ENCODE measurements at places on chromosomes 2 and 18.

DNA sequence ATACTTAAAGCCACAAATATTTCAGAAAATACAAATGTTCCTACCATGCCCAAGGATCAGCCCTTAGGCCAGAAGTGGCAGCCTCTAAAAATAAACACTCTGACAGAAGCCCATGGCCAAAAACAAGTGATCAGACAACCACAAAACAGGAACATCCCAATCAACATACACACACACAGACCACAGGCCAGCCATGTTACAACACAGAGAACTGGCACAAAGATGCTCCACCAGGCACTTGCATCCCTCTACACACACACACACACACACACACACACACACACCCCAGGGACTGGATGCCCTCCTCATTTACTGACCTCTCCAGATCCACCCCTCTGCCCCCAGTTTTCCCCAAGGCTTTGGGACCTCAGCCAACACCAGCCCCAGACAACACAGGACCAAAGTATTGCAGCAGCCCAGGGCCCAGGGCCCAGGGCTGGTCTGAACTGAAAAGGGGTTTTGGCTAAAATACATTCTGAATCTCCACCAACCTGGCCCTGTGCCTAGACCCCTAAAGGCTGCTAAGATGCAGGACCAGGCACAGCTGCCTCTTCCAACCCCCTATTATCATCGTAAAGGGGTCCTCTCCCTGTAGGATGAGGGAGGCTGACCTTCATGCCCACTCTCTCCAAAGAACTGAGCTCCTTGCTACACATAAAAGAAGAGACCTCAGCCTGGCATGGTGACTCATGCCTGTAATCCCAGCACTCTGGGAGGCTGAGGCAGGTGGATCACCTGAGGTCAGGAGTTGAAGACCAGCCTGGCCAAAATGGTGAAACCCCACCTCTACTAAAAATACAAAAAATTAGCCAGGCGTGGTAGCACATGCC is 151.4 kb downstream of the TNS1 start:
- no peak for DNase-seq

GRCh38 chr2:25714740-25715139 is 41.4 kb upstream of the DTNB start:
- no peak for DNase-seq

- no peak for DNase-seq
Observed at GRCh38 chr18:8516371-8517250, 92.6 kb upstream of the RAB12 start.

DNA sequence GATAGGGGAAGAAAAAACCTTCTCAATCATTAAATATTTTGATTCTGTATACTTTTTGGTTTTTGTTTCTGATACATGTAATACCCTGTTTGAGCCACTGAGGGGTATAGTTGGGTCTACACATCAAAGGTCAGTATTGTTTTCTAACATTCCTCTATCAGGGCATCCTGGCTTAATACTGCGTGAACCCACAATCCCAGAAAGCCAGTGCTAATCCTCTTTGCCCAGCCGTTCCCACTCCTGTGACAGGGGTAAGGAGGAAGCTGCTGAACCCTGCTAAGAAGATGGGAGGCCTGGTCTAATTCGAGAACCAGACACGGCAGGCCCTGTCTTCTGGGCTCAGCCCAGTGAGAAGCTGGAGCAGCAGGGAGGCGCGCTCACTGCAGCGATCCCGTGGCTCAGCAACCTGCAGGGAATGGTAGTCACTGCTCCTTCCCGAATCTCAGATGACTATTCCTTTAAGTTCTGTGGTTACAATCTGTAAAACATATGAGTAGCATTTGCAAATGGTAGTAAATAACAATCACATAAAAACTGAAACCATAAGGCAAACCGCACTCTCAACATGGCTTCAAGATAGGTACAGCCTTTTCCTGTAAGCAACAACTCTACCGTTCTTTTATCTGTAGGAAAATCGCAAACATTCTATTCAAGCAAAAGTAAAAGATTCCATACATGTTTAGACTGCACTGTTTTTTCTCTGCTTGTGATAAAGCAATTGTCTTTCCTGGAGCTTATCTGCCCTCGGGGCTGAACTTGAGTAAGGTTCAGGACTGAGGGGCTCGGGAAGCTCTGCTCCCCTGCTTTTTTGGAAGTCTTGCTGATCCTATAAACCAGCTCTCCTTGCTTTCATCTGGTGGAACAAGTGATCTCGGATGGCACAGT is 87.0 kb downstream of the EPB41L3 start:
- no peak for DNase-seq

- DNase-seq: no peak
Observed at GRCh38 chr2:54591551-54591950, 131.9 kb upstream of the EML6 start.

DNA sequence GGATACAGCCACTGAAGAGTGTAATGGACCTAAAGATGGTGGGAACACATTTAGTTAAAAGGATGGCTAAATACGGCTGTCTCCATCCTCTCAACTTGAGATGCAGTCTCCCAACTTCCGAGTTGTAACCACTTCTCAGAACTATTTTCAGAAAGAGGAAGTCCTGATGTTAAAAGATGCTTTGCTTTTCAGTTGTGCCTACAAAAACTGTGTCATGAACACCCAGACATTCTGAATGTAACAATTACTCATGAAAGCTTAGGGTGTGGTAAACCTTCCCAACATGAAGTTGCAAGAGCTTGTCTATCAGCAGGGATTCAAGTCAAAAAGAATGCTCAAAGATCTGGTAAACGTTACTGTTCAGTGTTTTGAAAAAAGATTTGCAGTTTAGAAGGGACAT is 147.9 kb downstream of the DOCK10 start:
- DNase-seq: no peak

GRCh38 chr2:30164131-30164925 is 17.5 kb downstream of the YPEL5 start:
- no peak for DNase-seq

DNA sequence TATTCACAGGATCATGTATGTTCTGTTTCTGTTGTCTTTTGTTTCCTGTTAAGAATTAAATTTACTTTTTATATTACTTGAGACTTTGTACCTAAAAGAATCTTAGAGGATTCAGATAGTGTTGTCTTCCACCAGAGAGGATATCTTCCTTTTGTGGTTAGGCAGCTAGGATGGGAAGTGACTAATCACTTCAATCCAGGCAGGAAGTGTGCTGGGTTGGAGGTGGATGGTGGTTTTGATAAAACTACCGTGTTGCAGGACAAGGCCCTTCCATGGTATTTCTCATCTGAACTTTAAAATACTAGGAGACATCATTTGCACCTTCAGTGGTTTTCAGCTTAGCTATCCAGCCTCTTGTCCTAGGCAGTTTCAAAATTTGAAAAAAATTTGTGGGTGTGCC is 728.6 kb upstream of the CDH2 start:
- no peak for DNase-seq

DNA sequence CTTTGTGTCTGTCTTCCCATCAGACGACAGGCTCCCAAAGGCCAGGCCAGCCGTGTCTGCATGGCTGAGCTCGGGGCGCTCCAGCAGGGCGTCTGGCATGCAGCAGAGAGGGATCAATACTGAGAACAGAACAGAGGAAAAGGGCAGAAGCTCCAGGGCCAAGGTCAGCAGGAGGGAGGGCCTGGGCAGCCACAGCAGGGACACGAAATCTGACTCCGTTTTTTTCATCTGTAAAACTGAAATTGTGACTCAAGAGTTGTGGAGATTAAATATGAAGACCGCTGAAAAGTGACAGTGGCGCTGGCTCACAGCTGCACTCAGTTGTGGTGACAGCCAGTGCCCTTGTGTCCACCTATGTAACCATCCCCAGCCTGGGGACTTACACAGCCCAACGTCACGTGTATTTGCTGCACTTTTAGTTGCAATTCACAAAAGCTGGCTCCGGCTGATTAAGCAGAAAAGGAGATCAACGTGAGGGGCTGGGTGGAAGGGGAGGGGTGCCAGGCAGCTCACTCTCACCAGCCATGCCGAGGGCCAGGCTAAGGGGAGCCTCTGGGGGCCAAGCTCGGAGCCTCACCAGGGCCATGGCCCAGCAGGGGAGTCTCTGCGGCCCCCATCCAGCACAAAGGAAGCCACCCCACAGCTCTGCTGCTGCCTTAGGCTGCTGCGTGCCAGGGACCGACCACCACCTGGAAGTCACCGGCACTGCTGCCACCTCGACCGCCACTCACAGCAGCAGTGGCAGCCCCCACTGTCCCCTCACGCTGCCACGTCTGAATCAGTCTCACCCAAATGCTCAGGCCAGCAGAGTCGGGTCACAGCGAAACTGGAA is 74.7 kb downstream of the EIPR1 start:
- no peak for DNase-seq

DNA sequence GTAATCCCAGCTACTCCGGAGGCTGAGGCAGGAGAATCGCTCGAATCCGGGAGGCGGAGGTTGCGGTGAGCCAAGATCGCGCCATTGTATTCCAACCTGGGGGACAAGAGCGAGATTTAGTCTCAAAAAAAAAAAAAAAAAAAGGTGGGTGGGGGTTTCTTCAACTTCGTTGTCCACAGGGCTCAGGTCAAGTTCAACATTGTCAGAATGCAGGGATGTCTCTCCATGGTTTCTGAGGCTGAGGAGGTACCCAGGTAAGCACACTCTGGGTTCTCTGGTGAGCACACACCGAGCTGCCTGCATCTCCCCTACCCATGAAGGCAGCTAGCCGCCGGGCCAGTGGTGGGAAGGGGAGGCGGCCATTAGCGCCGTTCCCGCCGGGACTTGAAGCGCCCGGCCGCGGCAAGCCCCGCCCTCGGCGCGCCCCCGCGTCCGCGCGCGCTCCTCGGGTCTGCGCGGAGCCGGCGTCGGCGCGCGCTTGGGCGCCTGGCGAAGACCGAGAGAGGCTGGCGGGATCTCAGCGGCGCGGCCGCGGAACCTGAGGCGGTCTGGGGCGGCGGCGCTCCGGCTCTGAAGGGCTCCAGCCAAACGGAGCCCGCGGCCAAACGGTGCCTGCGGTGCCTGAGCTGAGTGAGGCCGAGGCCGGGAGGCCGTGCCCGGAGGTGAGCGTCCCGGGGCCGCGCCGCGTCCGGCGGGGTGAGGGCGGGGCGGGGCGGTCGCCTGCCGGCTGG is at the start of gene UBXN2A:
TSS of gene UBXN2A (plus strand) at position 477 of the 731 bp plus-strand sequence. CDS start 17,852 bp downstream, outside the sequence.
- DNase-seq: peak; percentile 78

DNA sequence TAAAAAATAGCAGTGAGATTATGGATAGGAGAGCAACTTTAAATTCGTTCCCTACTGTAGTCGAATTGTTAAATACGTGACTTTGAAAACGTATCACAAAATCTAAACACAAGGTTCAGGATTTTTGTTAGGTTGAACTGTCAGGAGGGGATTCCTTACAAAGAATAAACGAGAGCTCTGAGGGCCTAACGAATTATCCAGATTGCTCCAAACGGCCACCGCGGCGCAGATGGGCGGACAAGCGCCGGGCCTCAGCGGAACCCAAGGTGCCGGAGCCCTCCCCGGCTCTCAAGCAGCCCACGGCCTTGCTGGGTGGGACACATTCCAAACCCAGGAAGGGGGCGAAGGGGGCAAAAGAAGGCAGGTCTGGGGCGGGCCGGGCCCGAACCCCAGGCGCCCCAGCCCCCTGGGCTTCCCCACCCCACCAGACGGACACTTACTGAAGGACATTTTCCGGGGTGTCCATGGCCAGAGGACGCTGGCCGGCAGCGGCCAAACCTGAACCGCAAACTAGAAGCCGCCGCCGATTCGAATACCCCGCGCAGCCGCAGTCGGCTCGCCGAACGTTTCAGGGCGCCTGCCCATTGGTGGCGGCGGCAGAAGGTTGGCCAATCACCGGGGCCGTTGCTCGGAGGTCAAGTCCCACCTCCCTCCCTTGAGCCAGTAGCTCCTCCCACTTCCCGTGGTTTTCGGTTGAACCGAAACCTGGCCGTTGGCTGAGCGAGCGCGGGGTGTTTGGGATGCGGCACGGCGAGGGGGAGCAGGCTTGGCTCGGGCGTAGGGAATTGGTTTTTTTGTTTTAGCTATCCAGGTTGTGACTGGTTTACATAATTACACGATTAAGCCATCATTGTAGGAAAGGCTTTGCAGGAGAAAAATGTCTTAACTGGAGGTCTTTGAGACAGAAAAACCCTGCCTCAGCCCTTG is at the start of gene BUB1:
TSS of gene BUB1 (minus strand) at position 534 of the 927 bp plus-strand sequence. CDS start at position 466, 68 bp downstream.
- DNase-seq: peak; percentile 97

DNA sequence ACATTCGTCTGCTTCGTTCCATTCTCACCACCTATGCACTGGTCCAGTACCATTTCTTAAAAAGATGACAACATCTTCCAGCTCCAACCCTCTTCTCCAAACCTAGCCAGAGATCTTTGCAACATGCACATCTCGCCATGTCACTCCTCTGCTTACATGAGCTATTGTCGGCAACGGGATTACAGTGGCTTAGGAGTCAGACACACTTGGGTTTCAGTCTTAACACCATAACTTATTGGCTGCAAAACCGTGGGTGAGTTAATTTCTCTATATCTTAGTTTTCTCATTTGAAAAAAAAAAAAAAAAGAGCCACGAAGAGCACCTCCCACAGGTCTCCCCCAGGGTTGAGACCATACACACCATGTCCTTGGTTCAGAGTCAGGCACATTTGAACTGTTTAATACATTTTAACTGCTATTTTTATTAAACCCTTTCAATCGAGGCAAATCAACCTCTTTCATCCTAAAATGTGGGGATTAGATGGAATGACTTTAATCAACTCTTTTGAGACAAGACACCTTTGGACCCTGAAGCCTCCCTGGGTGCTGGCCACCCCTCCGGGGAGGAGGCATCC is 889 bp downstream of the ANKRD29 start:
- no peak for DNase-seq

DNA sequence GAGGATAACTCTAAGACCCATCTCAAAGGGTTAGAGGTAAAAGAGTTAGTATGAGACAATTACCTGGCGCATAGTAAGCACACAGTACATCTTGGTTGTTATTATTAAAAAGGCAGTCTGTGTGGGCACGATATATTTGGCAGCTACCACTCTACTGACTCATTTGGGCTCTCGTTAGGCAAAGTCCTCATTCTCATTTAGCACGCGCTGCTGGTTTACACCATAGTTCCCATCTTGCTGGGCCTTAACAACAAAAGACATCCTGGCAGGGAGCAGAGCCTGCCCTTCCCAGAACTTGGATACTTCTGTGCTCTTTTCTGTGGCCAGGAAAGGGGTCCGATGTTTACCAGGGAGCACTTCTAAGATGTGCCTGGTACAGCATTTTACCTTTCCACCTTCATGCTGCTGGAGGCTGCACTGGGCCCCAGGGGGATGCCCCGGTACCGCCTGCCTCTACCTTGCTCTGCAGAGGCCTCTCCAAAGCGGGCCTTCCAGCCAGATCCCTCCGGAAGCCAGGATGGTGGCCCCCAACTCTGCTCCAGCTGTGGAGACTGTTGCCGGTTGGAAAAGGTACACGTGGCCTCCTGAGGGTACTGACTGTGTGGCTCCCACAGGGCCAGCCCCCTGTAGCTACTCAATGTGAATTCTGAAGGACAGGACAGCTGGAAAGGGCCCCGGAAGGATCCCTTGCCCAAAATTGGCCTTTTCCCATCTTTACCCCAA is 15.0 kb downstream of the GLI2 start:
- DNase-seq: no peak

GRCh38 chr2:60306267-60306861 is 247.1 kb downstream of the BCL11A start:
- DNase-seq: no peak

Measured in CD8-positive, alpha-beta memory T cell (primary cell).